Activated T-cell treated with anti-CD3 and anti-CD28 coated beads for 1 hour (primary cell): ENCODE measurements at places on chromosomes 12 and 14.

DNA sequence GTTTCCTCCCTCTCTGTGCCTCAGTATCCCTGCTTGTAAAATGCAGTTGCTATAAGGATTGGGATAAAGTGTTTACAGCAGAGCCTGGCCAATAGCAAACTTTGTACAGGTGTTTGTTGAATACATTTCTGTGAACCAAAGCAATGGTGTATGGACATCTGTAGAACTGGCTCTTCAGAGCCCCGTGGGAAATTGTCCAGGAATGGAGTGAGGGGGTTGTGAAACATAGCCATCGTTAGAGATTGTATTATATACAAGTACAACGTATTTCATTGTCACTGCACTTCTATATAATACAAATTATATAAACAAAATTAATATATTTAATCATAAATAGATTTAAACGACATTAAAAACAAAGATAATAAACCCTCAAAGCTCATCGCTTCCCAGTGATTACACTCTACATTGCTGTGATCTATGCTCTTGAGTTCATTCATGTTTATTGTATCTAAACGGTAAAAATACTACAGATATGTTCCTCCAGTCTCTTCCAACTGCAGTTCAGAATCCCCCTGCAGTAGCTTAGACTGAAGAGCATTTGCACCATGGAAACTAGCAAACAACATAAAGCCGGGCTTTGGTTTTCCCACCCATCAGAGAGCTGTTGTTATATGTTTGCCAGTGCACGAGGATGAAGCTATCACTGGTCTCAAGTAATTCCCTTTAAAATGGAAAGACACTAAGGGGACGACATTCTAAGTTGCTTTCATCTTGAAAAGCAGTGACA, 216.7 kb downstream of the TMEM132C start:
- DNase-seq, result no peak

GRCh38 chr14:80850197-80850814, 91.2 kb downstream of the CEP128 start:
- DNase-seq, result no peak

- DNase-seq, result no peak
These were observed 94.6 kb upstream of the DAAM1 start for GRCh38 chr14:59093902-59094301.

DNA sequence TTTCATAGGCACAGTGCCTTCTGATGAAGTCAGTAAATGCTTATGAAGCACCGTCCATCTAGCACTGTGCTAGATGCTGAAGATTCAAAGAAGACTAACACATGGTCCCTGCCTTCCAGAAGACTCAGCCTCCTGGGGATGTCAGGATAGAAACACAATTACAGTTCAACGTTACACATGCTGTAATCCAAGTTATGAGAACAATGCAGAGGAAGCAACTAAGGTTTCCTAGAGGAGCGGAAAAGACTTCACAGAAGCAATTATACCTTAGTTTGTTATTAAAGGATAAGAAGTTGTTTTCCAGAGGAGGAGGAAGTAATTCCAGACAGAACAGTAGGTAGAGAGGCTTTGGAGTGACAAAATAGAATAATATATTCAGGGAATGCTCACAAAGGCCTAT, 66.9 kb upstream of the FGD4 start:
- no peak for DNase-seq

GRCh38 chr12:68007466-68007865, 18.2 kb downstream of the IFNG-AS1 start:
- no peak for DNase-seq

- no peak for DNase-seq
These were observed at the start of gene C1S for GRCh38 chr12:7060353-7060954. Gene C1S (plus strand): TSS chr12:7060718. CDS start chr12:7061913, 1,195 bp downstream.

GRCh38 chr12:111316671-111317070, 52.2 kb downstream of the PHETA1 start:
- no peak for DNase-seq

- no peak for DNase-seq
These were observed 531.2 kb upstream of the CCDC196 start for GRCh38 chr14:65954942-65955341.

DNA sequence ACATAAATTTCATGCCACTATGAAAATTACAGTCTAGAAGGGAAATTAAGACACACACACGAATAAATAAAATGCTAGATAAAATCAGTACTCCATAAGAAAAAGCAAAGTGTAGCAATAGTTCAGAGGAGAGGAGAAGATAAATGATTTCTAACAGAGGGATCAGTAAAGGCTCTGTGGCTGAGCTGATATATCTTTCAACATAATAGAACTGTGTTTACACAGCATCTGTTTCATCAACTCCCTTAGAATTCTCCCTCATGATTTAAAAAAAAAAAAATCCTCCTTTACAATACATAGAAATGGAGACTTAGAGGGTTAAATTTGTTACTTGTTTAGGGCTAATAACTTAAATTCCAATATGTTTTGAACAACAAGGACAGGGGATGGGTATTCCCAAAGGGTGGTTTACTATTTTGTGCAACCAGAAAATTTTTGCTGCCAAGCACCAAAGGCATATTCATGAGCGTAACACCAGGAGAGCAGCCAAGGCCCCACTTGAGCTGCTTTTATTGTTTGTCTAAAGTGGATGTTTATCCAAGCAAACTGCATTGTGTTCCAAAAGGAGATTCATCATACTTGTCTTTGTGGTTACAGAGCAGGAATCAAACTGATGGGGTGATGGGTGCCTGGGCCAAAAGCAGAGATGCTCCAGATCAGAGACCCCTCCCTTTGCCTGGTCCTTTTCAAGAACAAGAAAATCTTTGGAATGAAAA, 162.7 kb downstream of the BMP4 start:
- no peak for DNase-seq
